ENCODE measurements at places on chromosomes 3 and 15.

GRCh38 chr3:138429665-138430064, 4.8 kb upstream of the ESYT3 start:
- H3K4me1 ChIP-seq = no peaks in the 10 kb centered on the region
- peaks cover 19% of the 10 kb centered on the region for H3K27me3 ChIP-seq
- no peak for DNase-seq
- H3K4me3 ChIP-seq = no peak overlapping the region

DNA sequence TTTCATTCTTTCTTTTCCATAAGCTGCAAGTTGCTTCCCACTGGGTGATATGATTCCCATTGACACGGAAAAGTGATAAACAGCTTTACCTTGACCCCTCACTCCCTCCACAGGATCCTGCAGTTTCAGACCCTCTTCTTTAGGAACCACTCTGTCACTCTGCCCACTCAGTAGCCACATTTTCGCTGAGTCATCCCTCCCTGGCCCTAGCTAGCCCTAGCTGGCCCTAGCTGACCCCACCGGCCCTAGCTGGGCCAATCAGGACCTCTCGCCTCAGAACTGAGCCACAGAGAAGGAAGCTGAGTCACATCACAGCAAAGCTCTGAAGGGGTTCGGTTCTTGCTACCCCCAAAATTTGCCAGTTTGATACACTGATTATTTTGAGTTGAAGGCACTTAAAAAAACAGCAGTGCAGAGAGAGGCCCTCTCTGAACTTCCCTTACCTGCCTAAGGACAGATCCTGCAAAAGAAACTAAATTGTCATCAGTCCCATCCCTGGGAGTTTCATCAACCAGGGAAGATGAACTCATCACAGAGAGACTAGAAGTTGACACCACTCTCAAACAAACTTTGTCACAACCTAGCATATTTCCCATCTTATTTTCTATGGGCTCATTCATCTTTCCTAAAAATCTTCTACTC, 233.5 kb upstream of the PROK2 start:
- no peaks in the 10 kb centered on the region for H3K4me1 ChIP-seq
- H3K36me3 ChIP-seq = no peaks in the 10 kb centered on the region
- DNase-seq = no peak
- H3K4me3 ChIP-seq = no peak overlapping the region

DNA sequence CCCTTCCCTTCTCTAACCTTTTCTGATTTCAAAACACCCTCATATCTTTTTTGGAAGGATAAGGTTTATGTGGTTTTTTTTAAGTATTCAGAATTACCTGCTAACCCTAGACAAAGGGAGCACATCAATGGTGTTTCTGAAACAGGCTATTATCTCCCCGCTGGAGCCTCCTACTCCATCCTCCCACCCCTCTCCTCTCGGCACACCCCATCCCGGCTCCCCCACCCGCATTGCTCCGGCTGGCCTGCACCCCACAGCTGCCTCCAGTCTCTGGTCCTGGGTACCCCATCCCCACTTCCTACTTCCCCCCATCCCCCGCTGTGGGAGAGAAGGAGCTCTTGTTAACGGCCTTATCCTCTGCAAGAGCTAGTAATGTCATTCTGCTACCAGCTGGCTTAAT, 59.2 kb downstream of the PDIA5 start:
- H3K36me3 ChIP-seq = peaks cover 4% of the 10 kb centered on the region
- H3K4me1 ChIP-seq = no peaks in the 10 kb centered on the region
- H3K4me3 ChIP-seq = no peak overlapping the region
- no peak overlapping the region for H3K27ac ChIP-seq

- no peak overlapping the region for H3K4me3 ChIP-seq
- no peak for DNase-seq
- H3K27me3 ChIP-seq = no peaks in the 10 kb centered on the region
Observed at GRCh38 chr3:143536817-143537535, 311.3 kb downstream of the SLC9A9 start.

- no peaks in the 10 kb centered on the region for H3K4me1 ChIP-seq
- H3K27me3 ChIP-seq = no peaks in the 10 kb centered on the region
- no peak overlapping the region for H3K4me3 ChIP-seq
- DNase-seq = no peak
- no peak overlapping the region for H3K27ac ChIP-seq
Observed at GRCh38 chr3:118791246-118791645, 243.4 kb downstream of the IGSF11 start.

DNA sequence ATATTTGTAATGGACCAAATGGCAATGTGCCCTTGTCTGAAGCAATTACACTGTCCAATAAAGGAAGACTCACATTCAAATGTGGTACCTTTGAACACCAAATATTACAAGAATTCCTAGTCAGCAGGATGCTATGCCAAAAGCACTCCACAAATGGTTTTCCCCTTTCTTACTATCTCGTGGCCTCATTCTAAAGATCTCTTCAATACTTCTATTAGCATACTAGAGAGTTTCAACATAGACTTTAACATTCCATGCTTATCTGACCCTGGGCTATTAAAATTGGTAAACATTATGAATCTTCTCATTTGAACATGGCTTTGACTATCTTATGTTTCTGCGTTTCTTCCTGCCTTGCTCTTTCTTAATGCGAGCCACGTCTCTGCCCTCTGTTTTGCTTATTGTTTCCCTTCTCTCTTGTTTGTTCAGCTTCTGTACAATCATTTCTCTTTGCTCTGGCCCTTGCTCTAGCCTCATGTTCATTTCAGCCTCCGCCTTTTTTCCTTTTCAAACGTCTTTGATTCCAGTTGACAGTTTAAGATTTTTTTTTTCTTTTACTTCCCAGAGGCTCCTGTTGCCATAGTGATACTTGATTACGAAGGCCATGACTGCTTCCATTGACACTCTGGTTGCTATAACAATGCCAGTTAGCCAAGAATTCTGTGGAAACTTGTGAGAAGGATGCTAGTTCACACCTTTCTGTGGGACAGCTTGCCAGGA, 49.5 kb upstream of the SLC9A9 start:
- H3K36me3 ChIP-seq = no peaks in the 10 kb centered on the region
- H3K4me3 ChIP-seq = no peak overlapping the region
- DNase-seq = no peak
- no peaks in the 10 kb centered on the region for H3K4me1 ChIP-seq

All from H1 (cell line).